Lung (tissue), 17 donors: ENCODE measurements at places on chromosomes 3 and 15. TPM values are rescaled to one million over a fixed set of nuclear protein-coding genes. Genes with fewer than 3 reads are reported as not detected.

ERICH6 gene
- total RNA-seq: not detected

LRRIQ4 gene
- not detected for total RNA-seq

CATSPER2 gene
- 5.6 TPM for total RNA-seq

CLDN18 gene
- 316 TPM for total RNA-seq

ISL2 gene
- total RNA-seq: not detected

CEMIP gene
- total RNA-seq: 3.6 TPM

LRRN1 gene
- total RNA-seq: 7.1 TPM

NR1I2 gene
- 0.55 TPM for total RNA-seq

HDC gene
- total RNA-seq: 8.6 TPM

ADGRG7 gene
- not detected for total RNA-seq

ARHGEF26 gene
- 45.5 TPM for total RNA-seq

GRCh38 chr15:70248116-70249025 lies 150.7 kb upstream of the TLE3 start:
- peaks cover 4% of the 10 kb centered on the region for H3K4me1 ChIP-seq
- H3K27ac ChIP-seq: no peak overlapping the region
- H3K4me3 ChIP-seq: no peak overlapping the region

DNA sequence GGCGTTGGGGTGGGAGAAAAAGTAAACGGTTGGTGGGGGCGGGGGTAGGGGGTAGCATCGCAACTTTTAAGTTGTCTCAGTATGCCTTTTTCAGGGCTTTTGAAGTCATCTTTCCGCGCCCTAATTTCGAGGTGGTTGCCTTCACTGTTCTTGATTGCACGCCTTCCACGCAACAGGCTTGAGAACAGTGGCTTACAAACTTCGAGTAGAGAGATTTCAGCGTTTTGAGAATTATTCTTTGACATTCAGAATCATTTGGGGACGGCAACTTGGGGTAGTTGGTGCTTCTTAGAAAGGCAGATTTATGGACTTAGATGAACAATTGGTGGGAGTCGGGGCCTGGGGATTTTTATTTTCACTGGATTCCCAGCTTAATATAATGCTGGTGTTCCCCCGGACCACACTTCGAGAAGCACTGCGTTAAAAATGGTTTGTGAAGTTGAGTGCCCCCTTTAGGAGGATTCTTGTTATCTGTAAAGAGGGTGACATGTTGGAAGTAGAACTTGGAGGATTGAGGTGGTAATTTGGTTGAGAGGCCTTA lies 880 bp downstream of the PPP4R2 start:
- H3K36me3 ChIP-seq: peaks cover 13% of the 10 kb centered on the region
- peak overlapping the region; percentile 98 for H3K4me3 ChIP-seq
- H3K27ac ChIP-seq: peak overlapping the region; percentile 99
- peak; percentile 87 for DNase-seq

DNA sequence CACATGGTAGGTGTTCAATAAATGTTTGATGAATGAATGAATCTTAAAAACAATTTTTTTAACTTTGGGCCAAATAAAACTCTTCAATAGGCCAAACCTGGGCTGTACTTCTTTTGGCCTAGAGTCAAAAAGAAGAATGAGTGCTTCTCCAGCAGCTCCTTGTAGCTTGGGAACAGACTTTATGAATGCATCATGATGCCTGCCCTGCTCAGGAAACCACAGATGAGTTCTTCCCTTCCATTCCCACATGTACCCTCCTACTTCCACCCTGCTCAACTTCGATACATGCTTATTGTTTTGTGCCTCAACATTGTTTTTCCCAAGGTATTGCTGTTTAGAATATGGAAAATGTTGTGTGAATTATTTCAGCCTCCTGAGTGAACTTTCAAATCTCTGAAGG lies 87.0 kb downstream of the FILIP1L start:
- peaks cover 4% of the 10 kb centered on the region for H3K36me3 ChIP-seq
- DNase-seq: no peak
- no peak overlapping the region for H3K4me3 ChIP-seq
- H3K27ac ChIP-seq: no peak overlapping the region
- no peaks in the 10 kb centered on the region for H3K4me1 ChIP-seq
- no peaks in the 10 kb centered on the region for H3K27me3 ChIP-seq

DNA sequence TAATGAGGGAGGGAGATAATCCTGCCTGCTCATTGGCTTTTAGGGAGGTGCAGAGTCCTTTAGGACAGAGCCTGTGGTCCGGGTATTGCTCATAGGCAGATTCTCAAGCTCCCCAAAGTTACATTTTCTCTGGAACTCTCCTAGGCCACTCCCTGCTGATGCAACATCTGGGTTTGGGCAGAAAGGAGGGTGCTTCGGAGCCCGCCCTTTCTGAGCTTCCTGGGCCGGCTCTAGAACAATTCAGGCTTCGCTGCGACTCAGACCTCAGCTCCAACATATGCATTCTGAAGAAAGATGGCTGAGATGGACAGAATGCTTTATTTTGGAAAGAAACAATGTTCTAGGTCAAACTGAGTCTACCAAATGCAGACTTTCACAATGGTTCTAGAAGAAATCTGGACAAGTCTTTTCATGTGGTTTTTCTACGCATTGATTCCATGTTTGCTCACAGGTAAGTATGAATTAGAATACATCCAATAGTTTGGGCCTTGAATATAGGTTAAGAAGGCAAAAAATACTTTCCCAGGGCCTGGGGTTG lies at the start of gene IL20RB:
Gene IL20RB (plus strand): TSS at position 233 of the 538 bp plus-strand sequence. CDS start 131 bp downstream, at position 364.
- no peak within 1 kb of the TSS for H3K27ac ChIP-seq
- no peaks in the 10 kb centered on the region for H3K27me3 ChIP-seq
- H3K36me3 ChIP-seq: no peaks in the 10 kb centered on the region
- H3K4me3 ChIP-seq: no peak within 1 kb of the TSS
- peaks cover 3% of the 10 kb centered on the region for H3K4me1 ChIP-seq

GRCh38 chr15:70653426-70653825 lies 109.9 kb downstream of the UACA start:
- H3K36me3 ChIP-seq: peaks cover 1% of the 10 kb centered on the region
- H3K4me1 ChIP-seq: no peaks in the 10 kb centered on the region
- no peak overlapping the region for H3K27ac ChIP-seq
- no peak overlapping the region for H3K4me3 ChIP-seq
- no peak for DNase-seq
- H3K27me3 ChIP-seq: no peaks in the 10 kb centered on the region

DNA sequence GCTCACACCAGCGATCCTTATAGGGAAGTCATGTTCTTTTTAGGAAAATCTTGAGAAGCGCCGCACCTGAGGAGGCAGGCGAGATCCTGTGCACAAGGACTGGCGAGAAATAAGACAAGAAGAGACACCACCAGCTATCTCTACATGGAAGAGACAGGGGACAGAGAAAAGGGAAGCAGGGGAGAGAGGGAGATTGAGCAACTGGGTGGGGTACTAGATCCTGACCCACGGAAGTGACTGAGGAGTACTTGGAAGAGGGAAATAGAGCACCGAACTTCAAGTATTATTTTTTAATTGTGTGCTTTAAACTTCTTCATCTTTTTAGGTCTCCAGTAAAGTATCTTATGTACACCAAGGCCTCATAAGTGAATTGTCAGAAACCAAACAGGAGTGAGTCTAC lies 742.0 kb upstream of the LMCD1 start:
- H3K27ac ChIP-seq: no peak overlapping the region
- H3K36me3 ChIP-seq: no peaks in the 10 kb centered on the region
- H3K4me3 ChIP-seq: no peak overlapping the region
- H3K4me1 ChIP-seq: no peaks in the 10 kb centered on the region
- no peaks in the 10 kb centered on the region for H3K27me3 ChIP-seq

DNA sequence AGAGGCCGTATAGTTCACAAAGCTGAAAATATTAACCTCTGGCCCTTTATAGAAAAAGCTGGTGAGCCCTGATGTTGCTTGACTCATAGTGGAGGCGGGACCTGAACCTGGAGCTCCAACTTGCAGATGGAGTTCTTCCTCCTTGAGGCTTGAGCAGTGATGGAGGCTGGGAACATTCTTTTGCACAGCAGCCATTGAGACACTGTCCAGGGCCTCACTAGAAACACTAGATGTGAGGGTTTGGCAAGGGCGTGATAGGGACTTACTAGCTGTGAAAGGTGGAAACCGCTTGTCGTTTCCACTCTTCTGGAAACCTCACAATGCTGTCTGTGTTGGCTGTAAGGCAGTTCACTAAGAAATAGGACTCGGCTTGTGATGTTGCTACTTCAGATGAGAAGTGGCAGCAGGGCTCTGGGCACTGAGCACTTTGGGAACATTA lies 12.5 kb downstream of the SMAD6 start:
- DNase-seq: peak; percentile 40
- no peaks in the 10 kb centered on the region for H3K27me3 ChIP-seq
- H3K4me3 ChIP-seq: no peak overlapping the region
- H3K36me3 ChIP-seq: peaks cover 30% of the 10 kb centered on the region
- peaks cover 30% of the 10 kb centered on the region for H3K4me1 ChIP-seq

DNA sequence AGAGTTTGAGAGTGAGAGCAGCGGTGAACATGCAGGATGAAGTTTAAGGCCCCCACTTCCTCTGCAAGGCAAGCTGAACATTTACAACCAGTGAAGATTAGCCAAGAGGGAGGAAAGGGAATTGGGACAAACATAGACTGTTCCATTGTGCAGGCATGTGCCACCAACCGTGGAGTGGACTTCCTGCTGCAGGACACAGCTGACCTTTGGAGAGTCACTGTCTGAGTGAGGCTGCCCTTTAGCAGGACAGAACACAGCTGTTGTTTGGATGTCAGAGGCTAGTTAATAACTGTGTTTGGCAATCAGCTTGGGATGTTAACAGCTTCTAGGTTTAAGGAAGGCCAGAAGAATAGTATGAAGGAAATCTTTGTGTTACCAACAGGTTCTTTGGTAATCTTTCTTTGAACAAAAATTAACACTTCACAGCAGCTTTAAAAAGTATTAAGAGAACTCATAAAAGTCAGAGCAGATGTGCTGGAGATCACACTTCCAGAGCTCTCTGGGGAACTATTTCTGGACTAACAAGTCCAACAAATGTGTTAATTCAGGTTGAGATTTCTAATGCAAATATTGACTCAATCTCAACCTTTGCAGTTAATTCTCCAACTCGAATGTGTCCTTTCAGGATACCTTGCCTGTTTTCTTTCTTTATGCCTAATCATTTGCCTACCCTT lies 31.4 kb downstream of the CTDSPL start:
- H3K4me1 ChIP-seq: peaks cover 45% of the 10 kb centered on the region
- H3K27me3 ChIP-seq: no peaks in the 10 kb centered on the region
- no peak overlapping the region for H3K4me3 ChIP-seq
- peak; percentile 91 for DNase-seq
- H3K27ac ChIP-seq: peak overlapping the region; percentile 40

DNA sequence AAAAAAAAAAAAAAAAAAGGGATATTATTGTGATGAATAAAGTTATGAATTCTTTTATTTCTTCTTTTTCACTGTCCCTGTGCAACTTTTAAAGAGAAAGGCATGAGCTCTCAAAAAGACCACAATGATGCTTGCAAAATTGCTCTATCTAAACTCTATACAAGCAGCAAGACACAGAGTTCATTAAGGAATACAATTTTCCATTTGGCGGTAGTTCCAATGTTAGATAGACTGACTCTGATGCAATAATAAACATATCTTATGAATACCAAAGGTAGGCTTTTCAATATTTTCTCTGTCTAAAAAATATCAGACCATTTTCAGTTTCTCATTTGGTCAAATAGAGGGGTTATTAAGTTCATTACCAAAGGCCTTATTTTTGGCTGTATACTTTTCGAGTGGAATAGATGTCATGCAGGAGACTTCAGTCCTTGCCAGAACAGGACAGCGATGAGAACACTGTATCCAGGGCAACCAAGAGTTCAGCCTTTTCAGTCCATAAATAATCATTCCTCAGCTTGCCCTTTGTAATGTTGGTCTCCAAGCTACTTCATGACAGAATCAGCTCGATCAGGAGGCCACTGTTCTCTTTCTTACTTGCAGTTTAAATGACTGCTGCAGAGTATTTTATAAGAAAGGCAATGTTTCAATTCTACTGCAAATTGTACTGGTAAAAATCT lies 162.9 kb upstream of the FAM3D start:
- no peak overlapping the region for H3K4me3 ChIP-seq
- H3K36me3 ChIP-seq: no peaks in the 10 kb centered on the region
- H3K4me1 ChIP-seq: no peaks in the 10 kb centered on the region
- no peak overlapping the region for H3K27ac ChIP-seq
- peak; percentile 61 for DNase-seq
- no peaks in the 10 kb centered on the region for H3K27me3 ChIP-seq

- H3K4me3 ChIP-seq: no peak overlapping the region
- H3K4me1 ChIP-seq: no peaks in the 10 kb centered on the region
- H3K27me3 ChIP-seq: no peaks in the 10 kb centered on the region
- DNase-seq: no peak
- H3K36me3 ChIP-seq: no peaks in the 10 kb centered on the region
These were observed 435.2 kb upstream of the SUCLG2 start for GRCh38 chr3:68089572-68090011.

GRCh38 chr3:114081037-114081436 lies 24.5 kb downstream of the QTRT2 start:
- peaks cover 38% of the 10 kb centered on the region for H3K36me3 ChIP-seq
- DNase-seq: no peak
- no peak overlapping the region for H3K27ac ChIP-seq
- no peaks in the 10 kb centered on the region for H3K27me3 ChIP-seq

GRCh38 chr3:78690766-78691165 lies 1077.0 kb downstream of the ROBO1 start:
- peaks cover 3% of the 10 kb centered on the region for H3K36me3 ChIP-seq
- no peaks in the 10 kb centered on the region for H3K27me3 ChIP-seq
- no peaks in the 10 kb centered on the region for H3K4me1 ChIP-seq
- H3K4me3 ChIP-seq: no peak overlapping the region
- no peak overlapping the region for H3K27ac ChIP-seq

DNA sequence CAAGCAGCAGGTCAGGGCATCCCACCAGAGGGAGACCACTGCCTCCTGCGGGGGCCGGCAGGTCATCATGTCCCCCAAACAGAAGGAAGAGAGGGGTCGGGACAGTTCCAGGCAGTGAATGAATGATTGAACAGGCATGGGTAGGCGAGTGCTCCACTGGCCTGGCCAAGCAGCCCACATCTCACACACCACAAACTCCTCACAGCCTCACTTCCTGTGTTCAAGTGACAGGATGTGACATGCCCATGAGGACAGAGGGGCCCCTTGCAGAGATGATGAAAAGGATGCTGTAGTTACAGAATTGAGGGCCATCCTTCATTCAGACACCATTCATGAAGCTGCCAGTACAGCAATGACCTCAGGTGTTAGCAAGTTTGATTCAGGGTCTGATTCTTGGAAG lies 3.7 kb downstream of the IQSEC1 start:
- H3K4me1 ChIP-seq: no peaks in the 10 kb centered on the region
- H3K4me3 ChIP-seq: no peak overlapping the region
- no peaks in the 10 kb centered on the region for H3K36me3 ChIP-seq
- H3K27ac ChIP-seq: no peak overlapping the region
- H3K27me3 ChIP-seq: peaks cover 24% of the 10 kb centered on the region

GRCh38 chr3:129195731-129196256 lies 12.1 kb upstream of the CNBP start:
- H3K4me3 ChIP-seq: no peak overlapping the region
- no peak for DNase-seq
- no peaks in the 10 kb centered on the region for H3K36me3 ChIP-seq
- H3K27me3 ChIP-seq: no peaks in the 10 kb centered on the region

GRCh38 chr3:169522595-169523529 lies 140.7 kb downstream of the MECOM start:
- H3K27ac ChIP-seq: no peak overlapping the region
- no peak for DNase-seq
- H3K27me3 ChIP-seq: no peaks in the 10 kb centered on the region
- H3K36me3 ChIP-seq: no peaks in the 10 kb centered on the region
- H3K4me3 ChIP-seq: no peak overlapping the region
